Adipocyte (in vitro differentiated cells): ENCODE measurements at places on chromosomes 4 and X.

DNA sequence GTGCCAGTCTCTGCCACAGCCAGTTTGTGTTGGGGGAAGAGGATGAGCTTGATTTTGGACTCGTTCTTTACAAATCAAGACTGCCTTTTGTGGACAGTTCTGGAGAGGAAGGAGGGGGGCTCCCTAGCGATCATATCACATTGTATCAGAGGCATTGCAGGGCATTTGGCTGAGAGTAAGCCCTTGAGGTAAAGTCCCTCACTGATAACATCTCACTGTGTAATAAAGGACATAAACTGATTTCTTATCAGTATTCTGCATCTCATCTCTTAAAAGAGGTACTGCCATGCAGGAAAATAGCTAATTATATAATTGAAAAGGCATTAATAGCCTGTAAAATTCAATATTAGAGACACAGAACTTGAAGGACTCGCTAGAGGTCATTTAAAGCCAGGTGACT, 6.1 kb upstream of the IGFBP7 start:
- no peak for DNase-seq

DNA sequence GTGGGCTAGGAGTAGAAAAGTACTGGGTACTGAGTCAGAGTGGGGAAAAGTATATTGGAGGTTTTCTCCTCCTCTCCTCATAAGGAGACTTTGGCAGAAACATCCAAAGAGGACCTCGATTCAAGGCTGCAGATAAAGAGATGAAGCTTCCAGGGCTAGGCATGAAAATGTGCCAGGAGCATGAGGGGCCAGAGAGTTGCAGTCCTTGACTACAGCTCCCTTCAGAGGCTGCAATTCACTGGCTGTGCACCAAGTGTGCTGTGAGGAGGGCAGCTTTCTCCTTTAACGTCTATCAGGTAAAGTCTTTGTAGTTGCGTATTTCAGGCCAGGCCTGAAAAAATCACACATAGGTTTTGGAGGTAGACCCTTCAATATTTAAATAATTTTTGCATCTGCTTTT, 174.9 kb upstream of the VEGFC start:
- no peak for DNase-seq

- DNase-seq, result no peak
Measured at GRCh38 chr4:55547466-55547770, 709 bp upstream of the CLOCK start.

- no peak for DNase-seq
Measured at GRCh38 chrX:129559783-129560182, 19.7 kb downstream of the OCRL start.

GRCh38 chrX:47540754-47541538, 20.1 kb upstream of the ARAF start:
- peak; percentile 92 for DNase-seq

GRCh38 chr4:41332510-41333054, 75.9 kb downstream of the UCHL1 start:
- DNase-seq, result no peak

GRCh38 chr4:112110059-112110425, 35.2 kb upstream of the FAM241A start:
- no peak for DNase-seq

- DNase-seq, result no peak
Measured at GRCh38 chrX:115898382-115899001, 272.1 kb upstream of the AGTR2 start.

DNA sequence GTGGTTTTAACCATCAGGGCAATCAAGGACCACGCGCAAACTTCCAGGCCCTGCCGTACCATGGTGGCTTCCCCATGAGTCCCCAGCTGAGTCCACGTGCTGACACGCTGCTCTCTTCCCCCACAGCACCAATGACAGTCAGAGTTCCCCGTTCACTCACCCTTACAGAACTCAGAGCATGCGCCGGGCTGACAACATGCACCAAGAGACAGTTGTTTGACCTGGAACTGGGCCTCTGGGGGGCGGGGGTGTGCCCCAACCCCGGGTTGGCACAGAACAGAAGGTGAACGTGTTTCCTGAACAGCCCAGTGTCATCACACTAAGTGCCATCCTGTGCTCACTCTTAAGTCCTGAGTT, 29.4 kb downstream of the IRF2 start:
- no peak for DNase-seq

GRCh38 chr4:83178029-83178428, 63.5 kb upstream of the PLAC8 start:
- DNase-seq, result no peak

DNA sequence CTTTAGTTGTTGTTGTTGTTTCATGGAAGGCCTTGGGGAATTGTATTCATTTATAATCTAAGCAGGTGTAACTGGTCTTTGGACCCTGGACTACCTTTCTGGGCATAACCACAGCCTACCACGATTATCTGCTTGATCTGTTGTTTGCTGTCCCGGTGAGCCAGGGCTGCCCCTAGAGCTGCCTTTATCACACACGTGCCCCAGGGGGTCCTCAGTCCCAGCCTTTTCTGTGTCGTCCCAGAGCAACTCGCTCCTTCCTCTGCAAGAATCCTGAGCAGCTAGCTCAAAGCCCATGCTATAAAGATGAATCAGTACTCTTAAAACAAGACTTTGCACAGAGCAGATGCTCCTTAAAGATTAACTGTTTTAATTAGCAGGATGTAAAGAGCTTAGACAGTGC, 273.2 kb downstream of the EVC2 start:
- no peak for DNase-seq

GRCh38 chr4:4763822-4764557, 95.5 kb upstream of the MSX1 start:
- DNase-seq, result peak; percentile 9

GRCh38 chr4:137209240-137209639, 323.1 kb downstream of the PCDH18 start:
- DNase-seq, result no peak

GRCh38 chr4:163755013-163755412, 260.5 kb downstream of the TMA16 start:
- DNase-seq, result no peak

GRCh38 chr4:187940299-187940698, 55.3 kb upstream of the ZFP42 start:
- DNase-seq, result no peak

DNA sequence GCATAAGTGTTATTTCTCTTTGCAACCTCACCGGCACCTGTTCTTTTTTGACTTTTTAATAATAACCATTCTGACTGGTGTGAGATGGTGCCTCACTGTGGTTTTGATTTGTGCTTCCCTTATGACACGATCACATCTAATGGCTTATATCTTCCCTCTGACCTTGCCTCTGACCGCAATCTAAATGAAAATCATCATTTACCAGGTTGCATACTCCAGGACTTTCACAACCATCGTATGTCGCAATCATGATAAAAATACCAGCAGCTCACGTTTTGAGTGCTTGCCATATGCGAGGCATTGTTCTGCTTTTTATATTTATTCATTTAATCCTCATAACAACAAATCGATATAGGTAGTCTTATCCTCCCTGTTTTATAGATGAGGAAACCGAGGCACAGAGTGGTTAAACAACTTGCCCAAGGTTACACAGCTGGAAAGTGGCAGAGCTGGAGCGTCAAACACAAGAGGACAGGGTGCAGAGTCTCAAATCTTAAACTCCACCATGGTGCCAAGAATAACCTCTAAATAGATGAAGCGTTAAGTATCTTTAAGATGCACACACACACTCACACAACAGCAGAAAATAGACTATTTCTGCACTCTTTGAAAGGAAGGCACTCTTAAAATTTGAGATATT, 102.2 kb downstream of the SEL1L3 start:
- peak; percentile 32 for DNase-seq

- DNase-seq, result no peak
Measured at GRCh38 chr4:1859389-1859753, 3.4 kb upstream of the LETM1 start.

DNA sequence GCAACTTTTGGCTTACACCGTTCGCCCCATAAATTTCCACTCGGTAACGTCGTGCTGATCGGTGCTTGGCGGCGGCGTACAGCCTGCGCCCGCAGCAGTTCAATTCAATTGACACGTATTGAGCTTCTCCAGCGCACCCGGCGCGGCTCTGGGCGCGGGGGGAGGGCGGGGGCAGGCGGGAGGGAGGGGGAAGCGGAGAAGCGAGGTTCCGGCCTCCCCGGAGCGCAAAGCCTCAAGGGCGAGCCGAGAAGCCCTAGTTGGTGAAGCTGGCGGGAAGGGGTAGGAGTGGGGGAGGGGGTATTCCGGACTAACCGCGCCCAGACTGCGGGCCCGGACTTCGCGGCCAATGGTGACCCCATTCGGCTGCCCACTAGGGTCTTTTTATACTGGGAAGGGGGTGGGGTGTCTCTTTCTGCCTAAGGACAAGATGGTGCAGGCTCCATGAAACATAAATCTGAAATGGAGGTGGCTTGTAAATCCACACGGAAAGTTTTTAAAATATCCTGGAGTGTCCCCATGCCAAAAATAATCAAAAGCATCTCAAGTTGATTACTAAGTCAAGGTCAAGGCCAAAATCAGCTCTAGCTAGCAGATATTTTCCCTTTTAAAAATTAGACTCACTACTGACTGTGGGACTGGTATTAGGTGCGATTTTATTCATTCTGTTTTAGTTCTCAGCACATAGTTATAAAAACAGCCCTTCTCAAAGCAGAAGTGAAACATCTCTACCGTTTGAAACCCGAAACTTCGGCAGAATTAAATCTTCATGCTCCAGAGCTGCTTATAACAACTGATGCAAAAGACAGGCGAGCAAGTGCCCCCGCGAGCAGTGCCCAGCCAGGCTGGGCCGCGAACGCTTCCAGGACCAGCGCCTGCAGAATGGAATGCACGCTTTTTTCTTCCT, 1.5 kb upstream of the BCOR start:
- DNase-seq, result peak; percentile 57

DNA sequence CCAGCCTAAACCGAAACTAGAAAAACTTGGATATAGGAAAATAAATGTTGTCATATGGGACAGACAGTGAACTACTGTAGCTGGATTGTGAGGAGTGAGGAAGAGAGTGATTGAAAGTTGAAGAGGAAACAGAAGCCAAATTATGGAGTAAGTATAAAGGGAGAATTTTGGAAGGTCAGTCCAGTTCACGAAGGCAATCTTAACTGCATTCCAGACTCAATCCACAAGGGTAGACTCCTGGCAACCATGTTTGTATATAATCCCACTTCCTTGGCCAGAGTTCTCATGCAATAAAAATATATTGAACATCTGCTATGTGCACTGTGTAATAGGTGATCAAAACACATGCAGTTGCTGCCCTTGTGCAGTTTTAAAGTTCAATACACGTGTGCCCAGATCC, 58.6 kb upstream of the CAMK2D start:
- no peak for DNase-seq

DNA sequence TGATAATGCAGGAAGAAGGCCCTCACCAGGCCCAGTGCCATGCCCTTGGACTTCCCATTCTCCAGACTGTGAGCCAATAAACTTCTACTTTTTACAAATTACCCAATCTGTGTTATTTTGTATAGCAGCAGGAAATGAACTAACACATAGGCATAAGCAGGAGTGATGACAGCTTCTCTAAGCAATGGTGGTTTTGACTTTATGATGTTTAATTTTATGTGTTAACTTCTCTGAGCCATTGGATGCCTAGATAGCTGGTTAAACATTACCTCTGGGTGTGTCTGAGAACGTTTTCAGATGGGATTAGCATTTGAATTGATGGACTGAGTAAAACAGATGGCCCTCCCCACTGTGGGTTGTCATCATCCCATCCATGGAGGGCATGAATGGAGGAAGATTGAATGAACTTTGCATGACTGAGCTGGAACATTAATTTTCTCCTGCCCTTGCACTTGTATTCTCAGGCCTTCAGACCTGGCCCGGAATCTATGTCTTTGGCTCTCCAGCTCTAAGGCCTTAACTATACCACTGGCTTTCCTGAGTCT, 13.9 kb upstream of the PDLIM3 start:
- no peak for DNase-seq

DNA sequence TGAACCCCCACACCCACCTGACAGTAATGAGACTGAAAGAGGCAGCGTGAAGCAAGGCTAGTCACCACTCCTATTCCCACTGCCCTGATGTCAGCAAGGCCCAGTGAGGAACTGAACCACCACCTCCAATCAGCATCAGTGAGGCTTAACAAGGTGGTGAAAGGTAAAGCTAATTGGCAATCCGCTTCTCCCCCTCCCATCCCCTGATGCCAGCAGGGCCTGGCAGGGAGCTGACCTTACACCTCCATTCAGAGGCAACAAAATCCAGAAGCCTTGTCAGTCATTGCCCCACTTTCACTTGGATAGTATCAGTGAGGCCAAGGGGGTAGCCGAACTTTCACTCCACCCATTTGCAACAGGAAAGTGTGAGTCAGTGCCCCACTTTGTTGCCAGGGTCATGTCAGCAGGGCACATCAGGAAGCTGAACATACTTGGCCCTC, 60.8 kb downstream of the AWAT2 start:
- DNase-seq, result no peak

DNA sequence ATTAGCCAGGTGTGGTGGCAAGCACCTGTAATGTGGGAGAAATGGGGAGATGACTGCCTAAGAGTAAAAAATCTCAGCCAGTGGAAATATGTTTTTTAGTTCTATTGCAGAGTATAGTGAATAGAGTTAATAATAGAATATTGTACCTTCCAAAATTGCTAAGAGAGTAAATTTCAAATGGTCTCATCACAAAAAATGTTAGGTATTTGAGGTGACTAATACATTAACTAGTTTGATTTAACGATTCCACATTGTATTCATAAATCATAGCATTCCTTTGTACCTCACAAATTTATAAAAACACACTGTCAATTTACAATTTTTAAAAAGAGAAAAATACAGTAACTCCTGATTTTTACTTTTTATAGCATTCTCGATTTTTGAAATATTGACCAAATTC, 681.5 kb upstream of the EPHA5 start:
- DNase-seq, result peak; percentile 4

- DNase-seq, result no peak
Measured at GRCh38 chr4:183967266-183967665, 62.2 kb downstream of the STOX2 start.

DNA sequence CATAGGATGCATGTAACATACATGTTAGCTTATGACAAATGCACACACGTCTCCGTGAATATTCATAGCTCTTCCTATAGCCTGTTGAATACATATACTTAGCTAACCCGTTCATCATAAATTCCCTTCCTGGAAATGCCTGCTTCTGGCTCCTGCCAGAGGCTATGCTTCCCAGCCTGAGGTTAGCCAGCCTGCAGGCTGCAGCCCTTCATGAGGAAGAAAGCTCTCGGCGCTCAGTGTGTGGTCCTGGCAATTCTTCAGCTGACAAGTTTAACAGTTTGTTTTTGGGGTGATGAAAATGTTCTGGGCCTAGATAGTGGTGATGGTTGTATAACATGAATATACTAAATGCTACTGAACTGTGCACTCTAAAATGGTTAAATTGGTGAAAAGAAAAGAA, 48.8 kb upstream of the MAN2B2 start:
- DNase-seq, result no peak

- DNase-seq, result no peak
Measured at GRCh38 chr4:177001271-177002175, 208.8 kb upstream of the VEGFC start.

DNA sequence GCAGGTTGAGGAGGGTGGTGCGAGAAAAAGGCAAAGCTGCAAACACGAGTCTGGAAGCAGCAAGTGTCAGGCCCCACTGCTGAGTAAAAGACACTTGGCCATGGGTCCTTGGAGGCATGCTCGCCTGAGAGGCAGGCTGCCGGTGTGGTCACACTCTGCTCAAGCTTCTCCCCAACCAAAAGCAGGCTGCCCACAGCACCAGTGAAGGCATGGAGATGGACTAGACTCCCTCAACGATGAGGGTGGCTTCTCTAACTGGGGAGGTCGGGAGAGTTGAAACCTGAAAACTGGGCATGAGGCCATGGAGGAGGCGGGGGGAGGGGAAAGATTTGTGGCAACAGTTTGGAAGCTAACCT, 86.5 kb downstream of the ATG4A start:
- DNase-seq, result no peak
